ENCODE measurements at places on chromosomes 2 and 18.

- DNase-seq = no peak
Observed at GRCh38 chr2:202494300-202495229, 118.4 kb downstream of the BMPR2 start.

- DNase-seq = no peak
Observed at GRCh38 chr18:50399582-50399981, 24.7 kb downstream of the SKA1 start.

DNA sequence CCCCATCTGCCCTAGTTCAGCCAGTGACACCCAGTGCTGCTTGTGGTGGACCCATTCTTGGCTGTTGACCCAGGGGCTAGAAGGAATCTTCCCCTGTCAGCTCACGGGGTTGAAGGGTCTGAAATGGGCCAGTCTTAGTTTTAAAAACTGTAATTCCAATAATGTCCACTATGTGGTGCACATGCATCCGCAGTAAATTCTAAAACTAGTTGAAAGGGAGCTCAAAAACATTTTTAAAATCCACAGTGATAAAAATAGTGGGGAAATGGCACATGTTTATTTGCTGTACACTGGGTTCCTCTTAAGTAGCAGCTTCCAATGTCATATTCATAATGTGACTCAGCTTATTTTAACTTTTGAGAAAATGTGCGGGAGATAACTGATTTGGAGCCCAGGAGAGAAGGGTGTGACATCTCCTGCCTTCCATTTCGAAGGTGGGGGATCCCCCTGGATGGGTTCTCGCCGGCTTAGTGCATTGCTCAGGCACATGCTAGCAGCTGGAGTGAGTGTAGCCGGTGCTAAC lies 32.8 kb downstream of the GRHL1 start:
- DNase-seq = no peak

DNA sequence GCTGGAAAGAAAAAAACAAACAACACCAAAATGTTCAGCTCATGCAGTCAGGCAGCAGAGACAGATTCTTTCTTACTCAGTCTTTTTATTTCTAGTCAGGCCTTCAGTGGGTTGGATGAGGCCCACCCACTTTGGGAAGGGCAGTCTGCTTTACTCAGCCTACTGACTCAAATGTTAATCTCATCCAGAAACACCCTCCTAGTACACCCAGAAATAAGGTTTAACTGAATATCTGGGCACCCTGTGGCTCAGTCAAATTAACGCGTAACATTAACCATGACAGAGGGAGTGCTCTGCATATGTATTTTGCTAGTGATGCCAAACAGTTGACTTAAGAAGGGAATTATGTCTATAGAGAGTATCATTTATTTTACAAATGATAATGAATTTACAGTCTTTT lies 401.6 kb downstream of the PARD3B start:
- no peak for DNase-seq

DNA sequence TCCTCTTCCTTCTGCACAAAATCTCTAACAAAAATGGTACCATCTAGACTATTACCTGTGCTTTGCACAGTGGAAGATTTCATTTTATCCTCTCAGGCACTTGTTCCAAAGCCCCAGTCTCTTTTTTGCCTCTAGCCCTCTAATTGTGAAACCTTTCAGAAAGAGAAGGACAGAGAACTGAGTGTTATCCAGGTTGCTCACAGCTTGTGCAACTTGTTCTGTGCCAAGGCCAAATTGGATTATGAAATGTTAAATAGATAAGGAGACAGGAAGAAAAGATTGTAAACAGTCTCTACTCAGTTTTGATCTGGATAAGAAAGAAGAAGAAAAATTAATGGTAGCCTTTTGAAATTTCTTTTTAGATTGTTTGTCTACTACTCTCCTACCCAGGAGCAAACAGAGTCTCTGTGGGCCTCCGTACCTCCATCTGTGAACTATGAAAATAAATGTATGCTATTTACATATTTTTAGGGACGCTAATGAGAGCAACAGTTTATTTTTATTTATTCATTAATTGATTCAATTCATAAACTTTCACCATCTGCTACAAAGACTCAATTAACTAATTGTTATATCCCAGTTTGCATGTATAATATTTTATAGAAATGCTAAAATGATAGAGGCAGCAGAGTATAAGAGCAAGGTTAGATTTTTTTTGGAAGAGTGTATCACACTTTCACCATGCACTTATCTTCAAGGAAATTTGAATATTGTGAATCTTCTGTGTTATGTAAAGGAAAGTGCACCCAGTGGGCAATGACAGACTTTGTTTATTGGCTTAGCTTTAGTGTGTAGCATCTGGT lies 339.0 kb upstream of the ETAA1 start:
- no peak for DNase-seq

- DNase-seq = no peak
Observed at GRCh38 chr2:239819091-239819973, 205.8 kb downstream of the NDUFA10 start.

GRCh38 chr2:146523196-146523595 lies 1321.6 kb upstream of the ACVR2A start:
- DNase-seq = no peak

Measured in stimulated activated CD4-positive, alpha-beta T cell treated with anti-CD3 and anti-CD28 coated beads, TNF-alpha, amount 100 ng/mL, for 1 hour (primary cell).